ENCODE measurements at places on chromosomes 4 and X. TPM values are rescaled to one million over a fixed set of nuclear protein-coding genes. Genes with fewer than 3 reads are reported as not detected.

UGT2A1 gene
- total RNA-seq = not detected

NDST3 gene
- total RNA-seq = 0.62 TPM

VGLL1 gene
- not detected for total RNA-seq

TMEM154 gene
- 3.0 TPM for total RNA-seq

HCFC1 gene
- total RNA-seq = 112 TPM

ZBTB49 gene
- total RNA-seq = 6.4 TPM

GRID2 gene
- total RNA-seq = 40.4 TPM

CASP6 gene
- 27.1 TPM for total RNA-seq

LRIT3 gene
- total RNA-seq = 1.7 TPM

GRIA3 gene
- 9.5 TPM for total RNA-seq

SSX2B gene
- not detected for total RNA-seq

MAGEB17 gene
- 0.44 TPM for total RNA-seq

GRIA2 gene
- total RNA-seq = not detected

STPG2 gene
- total RNA-seq = 0.41 TPM

IL21 gene
- not detected for total RNA-seq

CSN1S1 gene
- total RNA-seq = not detected

MAGEB2 gene
- not detected for total RNA-seq

KCNE5 gene
- 4.6 TPM for total RNA-seq

STOX2 gene
- total RNA-seq = 12.7 TPM

SMPX gene
- total RNA-seq = 0.31 TPM

PCYT1B gene
- total RNA-seq = 22.1 TPM

ATP1B4 gene
- total RNA-seq = not detected

SLC9B1 gene
- 0.68 TPM for total RNA-seq

OTC gene
- not detected for total RNA-seq

EFHC2 gene
- 2.2 TPM for total RNA-seq

SPIN2A gene
- 1.8 TPM for total RNA-seq

MAGEA11 gene
- total RNA-seq = not detected
